Activated T-cell treated with anti-CD3 and anti-CD28 coated beads, Interleukin-2, amount 50 U/mL, for 24 hours (primary cell): ENCODE measurements at places on chromosomes 2 and 18.

- no peak for DNase-seq
- H3K4me1 ChIP-seq = peaks cover 42% of the 10 kb centered on the region
- peak overlapping the region; percentile 77 for H3K27ac ChIP-seq
- no peak overlapping the region for H3K4me3 ChIP-seq
These were observed 22.5 kb upstream of the NDUFV2 start for GRCh38 chr18:9079818-9080528.

DNA sequence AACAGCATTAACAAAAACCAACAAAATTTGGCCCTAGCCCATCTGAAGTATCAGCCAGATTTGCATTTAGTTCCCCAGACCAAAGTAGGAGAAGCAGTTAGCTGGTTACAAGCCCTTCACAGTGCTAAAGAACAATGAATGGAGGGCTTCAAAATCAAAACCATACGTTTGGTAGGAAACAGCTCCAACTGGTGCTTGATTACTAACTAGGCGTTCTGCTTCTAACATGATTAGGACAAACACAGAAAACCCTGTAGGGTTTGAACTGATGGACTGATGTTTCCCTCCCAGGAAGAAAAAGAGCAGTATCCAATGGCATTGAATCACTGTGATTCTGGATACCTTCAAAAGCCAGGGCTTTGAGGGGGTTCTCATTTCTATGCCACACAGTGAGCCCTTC, 20.5 kb upstream of the STAT4 start:
- H3K27me3 ChIP-seq = no peaks in the 10 kb centered on the region
- H3K27ac ChIP-seq = peak overlapping the region; percentile 92

DNA sequence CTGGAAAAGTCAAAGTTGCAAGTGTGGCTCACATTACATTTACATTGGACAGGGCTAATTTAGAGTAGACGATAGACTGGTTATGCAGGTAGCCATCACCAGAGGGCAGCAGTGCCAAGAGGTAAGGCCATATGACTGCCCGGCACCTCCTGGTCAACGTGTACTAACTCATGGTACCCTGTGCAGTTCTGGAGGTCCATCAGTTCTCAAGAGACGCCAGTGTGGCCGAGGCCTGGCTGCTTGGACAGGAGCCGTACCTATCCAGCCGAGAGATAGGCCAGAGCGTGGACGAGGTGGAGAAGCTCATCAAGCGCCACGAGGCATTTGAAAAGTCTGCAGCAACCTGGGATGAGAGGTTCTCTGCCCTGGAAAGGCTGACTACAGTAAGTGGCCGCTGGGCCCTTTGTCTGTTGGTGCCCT, 65.8 kb upstream of the EML6 start:
- no peak overlapping the region for H3K4me3 ChIP-seq
- peaks cover 93% of the 10 kb centered on the region for H3K36me3 ChIP-seq
- peak; percentile 58 for DNase-seq
- peak overlapping the region; percentile 56 for H3K27ac ChIP-seq

GRCh38 chr2:85160966-85161960, 28.1 kb downstream of the TCF7L1 start:
- no peaks in the 10 kb centered on the region for H3K27me3 ChIP-seq
- no peak overlapping the region for H3K4me3 ChIP-seq
- no peaks in the 10 kb centered on the region for H3K4me1 ChIP-seq

DNA sequence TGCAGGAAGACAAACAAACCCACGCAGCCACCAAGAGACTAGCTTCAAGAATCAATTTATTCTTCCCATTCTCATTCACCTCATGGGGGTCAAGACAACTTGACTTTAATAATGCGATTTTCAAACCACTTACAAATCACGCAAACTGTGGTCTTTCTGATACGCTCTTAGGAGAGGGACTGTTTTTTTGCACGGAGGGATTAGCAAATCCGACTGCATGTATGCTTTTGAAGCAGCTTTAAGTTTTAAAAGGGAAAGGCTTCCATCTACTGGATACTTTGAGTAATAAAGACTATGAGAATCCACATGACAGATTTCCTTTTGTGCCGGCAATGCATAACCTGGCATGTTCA, 322.9 kb upstream of the KCNJ3 start:
- H3K36me3 ChIP-seq = no peaks in the 10 kb centered on the region
- H3K4me1 ChIP-seq = no peaks in the 10 kb centered on the region
- no peak overlapping the region for H3K4me3 ChIP-seq

GRCh38 chr2:108145557-108146326, 94.0 kb upstream of the SULT1C3 start:
- no peak for DNase-seq
- H3K4me3 ChIP-seq = no peak overlapping the region
- no peak overlapping the region for H3K27ac ChIP-seq

DNA sequence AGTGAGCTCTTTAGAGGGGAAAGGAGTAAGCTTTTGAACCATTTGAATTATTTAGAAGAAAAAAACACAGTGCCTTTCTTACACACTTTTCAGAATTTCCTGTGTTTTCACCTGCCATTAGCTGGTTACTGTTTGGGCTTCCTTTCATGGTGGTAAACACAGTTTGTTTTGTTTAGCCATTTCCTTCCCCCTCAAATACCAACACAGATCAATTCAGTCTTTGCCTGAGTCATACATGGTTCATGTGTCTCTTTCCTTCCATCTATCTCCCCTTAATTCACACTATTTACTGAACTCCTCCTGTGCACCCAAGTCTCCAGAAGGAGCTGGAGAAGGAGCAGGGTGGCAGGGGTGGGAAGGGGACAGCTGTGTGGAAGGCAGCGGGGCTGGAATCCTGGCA, 45.0 kb downstream of the TCF7L1 start:
- H3K27ac ChIP-seq = no peak overlapping the region
- H3K4me1 ChIP-seq = no peaks in the 10 kb centered on the region
- no peaks in the 10 kb centered on the region for H3K27me3 ChIP-seq

DNA sequence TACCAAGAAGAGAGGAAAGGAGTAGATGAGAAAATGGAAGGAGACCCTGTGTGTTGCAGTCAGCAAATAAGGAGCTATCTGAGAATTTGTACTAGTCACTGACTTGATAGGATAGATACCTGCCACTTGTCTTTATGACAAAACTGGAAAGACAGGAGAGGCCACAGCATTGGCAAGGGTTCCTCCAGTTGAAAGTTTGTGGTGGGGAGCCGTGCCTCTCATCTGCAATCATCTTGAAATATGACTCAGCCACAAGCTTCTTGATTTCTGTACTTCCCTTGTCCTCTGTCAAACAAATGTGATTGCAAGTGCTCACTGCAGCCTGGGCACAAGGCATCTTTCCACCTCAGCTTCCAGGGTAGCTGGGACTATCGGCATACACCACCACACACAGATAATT, 99.1 kb downstream of the GREB1L start:
- H3K27ac ChIP-seq = no peak overlapping the region
- no peak for DNase-seq
- no peaks in the 10 kb centered on the region for H3K4me1 ChIP-seq
- no peak overlapping the region for H3K4me3 ChIP-seq
- H3K27me3 ChIP-seq = no peaks in the 10 kb centered on the region

DNA sequence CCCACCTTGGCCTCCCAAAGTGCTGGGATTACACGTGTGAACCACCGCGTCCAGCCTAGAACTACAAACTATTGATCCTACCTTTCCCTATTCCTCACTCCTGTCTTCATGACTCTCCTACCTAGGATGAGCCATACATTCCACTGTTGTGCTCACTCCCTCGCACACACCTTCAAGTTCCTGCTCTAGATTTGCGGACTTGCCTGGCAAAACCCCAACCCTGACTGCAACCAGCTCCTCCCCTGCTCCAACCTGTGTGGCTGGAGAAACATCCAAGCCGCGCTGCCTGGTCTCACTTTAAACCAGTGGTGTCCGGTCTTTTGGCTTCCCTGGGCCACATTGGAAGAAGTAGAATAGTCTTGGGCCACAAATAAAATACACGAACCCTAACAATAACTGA, 5.0 kb upstream of the DNPEP start:
- H3K27ac ChIP-seq = no peak overlapping the region
- H3K4me1 ChIP-seq = peaks cover 19% of the 10 kb centered on the region
- DNase-seq = no peak

DNA sequence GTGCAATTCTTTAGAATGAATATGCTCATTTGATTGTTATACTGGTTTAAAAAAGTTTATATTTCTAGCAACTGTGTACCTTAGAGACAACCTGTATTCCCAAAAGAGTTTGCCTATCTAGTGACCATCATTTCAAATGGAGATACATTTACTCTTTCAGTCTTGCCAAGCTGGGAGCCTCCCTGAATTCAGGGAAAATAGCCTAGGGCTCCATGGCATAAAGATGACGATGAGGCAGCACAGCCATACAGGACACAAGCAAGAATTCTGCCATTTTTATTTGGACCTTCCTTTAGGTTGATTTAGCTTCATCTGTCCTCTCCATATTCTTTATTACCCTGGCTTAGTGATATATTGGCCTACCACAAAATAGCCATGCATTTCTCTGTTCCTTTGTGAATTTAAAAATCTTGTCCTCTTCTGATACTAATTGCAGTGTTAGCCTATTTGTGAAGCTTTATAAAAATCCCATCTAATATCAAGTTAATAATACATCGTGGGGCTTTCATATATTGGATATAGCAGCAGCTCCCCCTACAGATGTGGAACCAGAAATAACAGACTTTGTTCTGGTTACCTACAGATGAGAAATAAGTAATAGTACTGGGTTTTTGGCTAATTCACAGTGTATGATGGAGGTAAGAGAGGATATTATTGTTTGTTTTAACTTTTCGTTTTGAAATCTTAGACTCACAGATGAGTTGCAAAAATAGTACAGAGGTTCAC, 1661.9 kb upstream of the PIK3C3 start:
- H3K4me1 ChIP-seq = no peaks in the 10 kb centered on the region
- H3K27me3 ChIP-seq = no peaks in the 10 kb centered on the region
- H3K27ac ChIP-seq = no peak overlapping the region
- no peak overlapping the region for H3K4me3 ChIP-seq
- no peak for DNase-seq
- H3K36me3 ChIP-seq = no peaks in the 10 kb centered on the region

DNA sequence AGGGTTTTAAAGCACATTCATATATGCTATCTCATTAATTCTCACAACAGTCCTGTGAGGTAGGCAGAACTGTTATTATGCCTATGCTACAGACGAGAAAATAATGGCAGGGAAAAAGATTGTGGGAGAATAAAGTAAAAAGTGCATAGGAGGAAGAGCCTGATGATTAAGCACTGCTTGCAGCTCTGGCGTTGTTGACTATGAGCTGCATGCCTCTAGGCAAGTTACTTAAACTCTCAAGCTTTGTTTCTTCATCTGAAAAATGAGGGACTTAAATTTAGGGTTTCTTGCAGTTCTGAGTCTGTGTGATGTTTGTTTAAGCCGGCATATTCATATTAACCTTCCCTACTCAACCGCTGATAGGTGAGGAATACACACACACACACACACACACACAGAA, 51.6 kb upstream of the RAPH1 start:
- H3K36me3 ChIP-seq = no peaks in the 10 kb centered on the region
- peaks cover 27% of the 10 kb centered on the region for H3K4me1 ChIP-seq
- DNase-seq = no peak
- no peak overlapping the region for H3K4me3 ChIP-seq
- H3K27ac ChIP-seq = no peak overlapping the region

DNA sequence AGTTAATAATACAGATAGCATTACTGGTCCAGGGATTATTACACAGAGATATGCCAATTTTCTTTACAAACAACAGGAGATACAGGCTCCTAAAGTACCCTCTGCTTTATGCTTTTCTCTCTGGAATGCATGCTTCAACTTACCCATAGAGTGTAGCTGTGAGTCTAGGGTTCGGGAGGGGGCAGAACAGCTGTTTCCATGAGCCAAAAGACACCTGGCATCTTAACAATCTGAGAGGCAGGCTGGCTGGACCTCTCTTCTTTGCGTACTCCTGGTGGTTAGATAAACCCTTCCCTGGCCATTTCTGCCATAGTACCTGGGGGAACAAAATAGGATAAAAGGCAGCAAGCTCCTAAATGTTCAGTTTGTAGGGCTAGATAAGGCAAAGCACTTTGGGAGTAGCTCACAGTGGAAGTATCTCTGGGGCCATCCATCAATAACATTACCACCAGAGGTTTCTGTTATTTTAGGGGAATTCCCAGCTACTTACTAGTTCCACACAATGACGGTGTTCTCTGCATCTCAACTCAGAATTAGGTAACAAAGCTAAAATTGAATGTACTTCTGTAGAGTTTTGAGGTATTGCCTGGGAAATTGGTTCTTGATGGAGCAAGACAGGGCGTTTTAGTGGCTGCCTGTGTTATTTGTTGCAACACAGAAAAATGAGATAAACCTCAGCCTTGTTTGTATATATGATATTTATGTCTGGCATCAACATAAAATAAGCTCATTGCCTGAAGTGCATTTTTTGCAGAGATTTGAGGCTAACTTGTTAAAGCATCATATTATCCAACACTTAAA, 6.2 kb upstream of the CCDC85A start:
- no peak overlapping the region for H3K4me3 ChIP-seq
- no peaks in the 10 kb centered on the region for H3K4me1 ChIP-seq
- peaks cover 31% of the 10 kb centered on the region for H3K27me3 ChIP-seq
- H3K36me3 ChIP-seq = no peaks in the 10 kb centered on the region
- no peak overlapping the region for H3K27ac ChIP-seq
- no peak for DNase-seq

- no peaks in the 10 kb centered on the region for H3K27me3 ChIP-seq
- no peaks in the 10 kb centered on the region for H3K36me3 ChIP-seq
- DNase-seq = no peak
- H3K4me1 ChIP-seq = no peaks in the 10 kb centered on the region
- no peak overlapping the region for H3K4me3 ChIP-seq
- H3K27ac ChIP-seq = no peak overlapping the region
These were observed 45.1 kb upstream of the HPCAL1 start for GRCh38 chr2:10257500-10258147.

- no peak overlapping the region for H3K27ac ChIP-seq
- H3K4me3 ChIP-seq = no peak overlapping the region
- H3K4me1 ChIP-seq = no peaks in the 10 kb centered on the region
- no peak for DNase-seq
- H3K27me3 ChIP-seq = peaks cover 11% of the 10 kb centered on the region
These were observed 107.1 kb upstream of the MAPRE2 start for GRCh38 chr18:34933909-34934661.
